Glutamatergic neuron (in vitro differentiated cells): ENCODE measurements at places on chromosomes 5 and 9. TPM values are rescaled to one million over a fixed set of nuclear protein-coding genes. Genes with fewer than 3 reads are reported as not detected.

Gene GRM6
- not detected for total RNA-seq

GRCh38 chr9:75372499-75373268 is 284.4 kb downstream of the OSTF1 start:
- no peak for DNase-seq

Gene CDH6
- 178 TPM for total RNA-seq

Gene LCN1
- total RNA-seq, result not detected

GRCh38 chr5:68147659-68148058 is 67.9 kb upstream of the PIK3R1 start:
- DNase-seq, result no peak

DNA sequence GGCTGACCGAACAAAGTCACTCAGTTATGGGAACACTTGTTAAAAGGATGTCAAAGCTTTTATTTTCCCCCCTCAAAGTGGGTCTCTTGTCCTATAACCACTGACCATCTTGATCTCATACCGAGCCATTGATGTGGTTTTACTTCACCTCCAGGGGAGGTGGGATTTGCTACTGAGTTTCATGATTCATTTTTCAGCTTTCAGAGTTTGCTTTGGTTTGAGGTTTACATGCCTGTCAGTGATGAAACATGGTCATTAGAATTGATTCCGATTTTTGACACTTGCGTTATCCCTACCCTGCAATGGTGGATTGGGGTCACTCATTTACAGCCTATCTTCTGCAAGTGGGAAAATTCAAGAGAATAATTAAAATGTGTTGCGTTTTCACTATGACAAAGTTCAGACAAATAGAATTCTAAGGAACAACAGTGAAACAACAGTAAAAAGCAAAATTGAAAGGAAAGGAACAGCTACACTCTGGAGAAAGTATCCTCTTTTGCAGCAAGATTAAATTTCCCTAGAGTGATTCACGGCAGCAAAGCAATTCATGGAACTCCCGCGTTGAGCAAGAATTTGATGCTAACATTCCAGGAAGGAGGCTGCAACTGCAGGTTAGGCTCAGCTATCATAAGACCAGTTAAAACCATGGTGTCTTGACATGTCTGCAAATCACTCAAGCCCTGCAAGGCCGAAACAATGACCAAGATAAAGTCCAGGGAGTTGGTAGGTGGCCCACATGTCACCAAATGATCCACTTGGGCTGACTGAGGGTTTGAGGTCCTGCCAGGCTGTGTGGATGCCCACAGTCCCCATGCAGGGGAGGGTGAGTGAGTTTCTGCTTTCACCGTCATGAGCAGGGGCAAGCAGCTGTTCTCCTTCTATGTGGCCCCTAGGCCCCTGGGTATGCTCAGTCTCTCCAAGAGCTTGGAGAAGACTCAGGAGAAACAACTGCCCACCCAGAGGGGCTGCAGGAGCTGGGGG is 9.4 kb downstream of the GADD45G start:
- DNase-seq, result no peak

Gene STPG3
- total RNA-seq, result not detected

Gene PCDHA1
- total RNA-seq, result 0.69 TPM

Gene ZFP37
- 7.9 TPM for total RNA-seq

DNA sequence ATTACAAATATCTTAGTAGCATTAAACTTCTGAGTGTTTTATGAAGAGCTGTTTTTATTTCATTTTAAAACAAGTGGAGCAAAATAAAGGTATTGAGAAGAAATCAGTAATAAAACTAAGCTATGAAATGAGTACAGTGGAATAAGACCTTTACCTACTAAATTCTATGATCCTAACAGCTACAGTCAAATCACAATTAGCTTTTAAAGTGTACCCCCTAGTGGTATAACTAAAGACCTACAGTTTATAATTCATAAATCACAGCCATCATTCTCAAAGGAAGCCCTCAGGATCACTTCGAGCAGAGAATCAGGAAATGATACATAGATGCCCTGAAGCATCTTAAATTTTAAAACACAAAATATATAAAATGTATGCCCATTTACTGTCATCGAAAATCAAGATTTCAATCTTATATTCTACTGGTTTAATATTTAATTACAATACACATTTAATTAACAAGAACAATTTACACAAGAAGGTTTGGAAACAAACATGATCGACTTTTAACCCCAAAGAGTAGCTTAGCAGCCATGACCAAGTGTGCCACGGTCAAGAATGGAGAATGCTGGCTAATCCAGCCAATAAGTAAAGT is 12.3 kb downstream of the CCNH start:
- DNase-seq, result no peak

- no peak for DNase-seq
These were observed 102.4 kb downstream of the PCSK1 start for GRCh38 chr5:96330530-96331140.

Gene C9orf50
- 0.56 TPM for total RNA-seq

GRCh38 chr5:132389051-132389331 is 19.5 kb downstream of the SLC22A5 start:
- DNase-seq, result no peak
